ENCODE measurements at places on chromosomes 16 and 17.
A peak's percentile ranks its signal among the peaks of the same experiment; 100 is the strongest.

DNA sequence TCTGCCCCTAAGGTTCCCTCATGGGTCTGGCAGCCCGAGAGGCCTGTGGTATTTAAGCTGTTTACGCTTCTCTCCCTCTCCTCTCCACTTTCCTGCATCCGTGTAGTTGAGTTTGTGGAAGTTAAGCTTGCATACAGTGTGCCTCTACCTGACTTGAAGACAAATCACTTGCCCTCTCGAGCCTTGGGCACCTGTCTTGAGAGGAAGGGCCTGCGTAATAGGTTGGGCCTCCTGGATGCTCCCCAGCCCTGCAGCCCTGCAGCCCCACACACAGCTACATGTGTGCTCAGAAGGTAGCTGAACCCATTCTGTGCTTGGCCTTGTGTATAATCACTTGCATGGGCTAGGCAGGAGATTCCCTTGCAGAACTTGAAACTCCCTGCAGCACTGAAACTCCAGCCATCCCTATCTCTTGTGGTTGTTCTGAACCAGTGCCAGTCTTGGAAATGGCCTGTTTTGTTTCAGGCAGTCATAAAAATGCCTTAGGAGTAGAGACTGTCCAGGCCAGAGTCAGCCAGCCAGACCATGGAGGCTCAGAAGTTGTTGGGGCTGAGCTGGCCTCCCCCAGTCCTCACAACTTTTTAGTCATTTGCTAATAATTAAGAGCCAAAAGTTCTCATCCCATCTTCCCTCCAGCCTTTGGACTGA is 134.6 kb downstream of the CLEC16A start:
- no peak for DNase-seq

- DNase-seq, result no peak
Observed at GRCh38 chr17:58316260-58316960, 12.2 kb downstream of the TSPOAP1 start.

- no peak for DNase-seq
Observed at GRCh38 chr17:48883171-48883570, 9.4 kb upstream of the ATP5MC1 start.

- no peak for DNase-seq
Observed at GRCh38 chr16:75025761-75026160, 26.9 kb downstream of the ZNRF1 start.

DNA sequence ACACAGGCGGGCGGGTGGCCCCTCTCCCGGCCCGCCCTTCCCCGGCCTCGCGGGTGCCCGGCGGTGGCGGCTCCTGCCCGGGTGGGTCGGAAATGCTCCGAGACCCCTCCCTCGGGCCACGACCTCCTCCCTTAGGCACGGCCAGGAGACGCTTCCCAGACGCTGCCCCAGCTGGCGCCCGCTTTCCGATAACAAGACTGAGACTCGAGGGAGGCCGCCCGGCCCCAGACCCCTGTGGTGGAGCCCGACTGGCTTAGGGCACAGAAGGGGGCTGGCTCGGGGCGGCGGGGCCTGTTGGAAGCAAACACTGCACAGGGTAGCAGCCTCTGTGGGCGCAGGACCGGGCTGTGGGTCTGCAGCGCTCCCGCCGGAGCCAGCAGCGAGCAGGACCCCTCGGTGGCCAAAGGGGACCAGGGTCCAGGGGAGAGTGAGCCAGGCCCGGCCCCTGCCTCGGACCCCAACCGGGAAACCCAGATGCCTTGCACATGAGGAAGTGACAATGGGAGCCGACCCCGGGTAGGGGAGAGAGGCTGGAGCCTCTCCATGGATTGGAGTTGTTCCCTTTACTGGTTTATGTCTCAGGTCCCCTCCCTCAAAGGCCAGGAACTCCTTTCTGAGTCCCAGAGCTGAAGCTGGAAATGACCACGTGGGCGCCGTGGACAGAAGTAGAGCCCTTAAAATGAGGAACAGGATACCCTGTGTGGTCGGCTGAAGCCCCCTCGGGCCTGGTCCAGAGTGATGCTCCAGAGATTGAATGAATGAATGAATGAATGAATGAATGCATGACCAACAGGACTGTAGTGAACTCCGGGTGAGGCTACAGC is 19.8 kb upstream of the ADCY7 start:
- no peak for DNase-seq

DNA sequence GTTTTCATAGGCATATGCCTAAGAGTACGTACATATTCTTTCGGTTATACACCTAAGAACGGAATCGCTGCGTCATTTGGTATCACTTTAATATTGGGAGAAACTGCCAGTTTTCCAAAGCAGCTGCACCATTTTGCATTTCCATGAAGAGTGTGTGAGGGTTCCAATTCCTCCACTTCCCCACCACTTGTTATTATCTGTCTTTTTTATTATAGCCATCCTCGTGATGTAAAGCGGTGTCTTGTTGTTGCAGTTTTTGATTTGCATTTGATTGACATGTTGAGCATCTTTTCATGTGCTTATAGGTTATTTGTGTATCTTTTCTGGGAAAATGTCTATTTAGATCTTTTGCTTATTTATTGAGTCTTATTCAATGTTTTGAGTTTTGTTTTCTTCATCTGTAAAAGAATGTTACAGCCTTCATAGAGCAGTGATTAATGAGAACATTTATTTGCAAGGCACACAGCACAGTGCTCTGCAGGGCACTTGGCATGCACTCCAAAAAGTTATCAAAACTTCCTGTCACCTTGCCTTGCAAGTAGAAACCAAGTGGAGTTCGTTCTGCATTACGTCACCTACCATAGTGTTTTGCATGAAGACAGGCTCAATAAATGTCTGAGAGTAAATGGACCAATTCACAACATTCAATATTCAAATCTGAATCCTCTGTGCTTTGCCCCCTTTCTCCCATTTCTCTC is 26.6 kb upstream of the ST6GALNAC1 start:
- DNase-seq, result no peak

- no peak for DNase-seq
Observed at GRCh38 chr16:65600629-65601028, 478.8 kb upstream of the CDH11 start.

GRCh38 chr17:78240012-78240655 is 8.7 kb downstream of the TMEM235 start:
- DNase-seq, result no peak

- DNase-seq, result no peak
Observed at GRCh38 chr16:84332975-84333684, 35.2 kb upstream of the ATP2C2 start.

DNA sequence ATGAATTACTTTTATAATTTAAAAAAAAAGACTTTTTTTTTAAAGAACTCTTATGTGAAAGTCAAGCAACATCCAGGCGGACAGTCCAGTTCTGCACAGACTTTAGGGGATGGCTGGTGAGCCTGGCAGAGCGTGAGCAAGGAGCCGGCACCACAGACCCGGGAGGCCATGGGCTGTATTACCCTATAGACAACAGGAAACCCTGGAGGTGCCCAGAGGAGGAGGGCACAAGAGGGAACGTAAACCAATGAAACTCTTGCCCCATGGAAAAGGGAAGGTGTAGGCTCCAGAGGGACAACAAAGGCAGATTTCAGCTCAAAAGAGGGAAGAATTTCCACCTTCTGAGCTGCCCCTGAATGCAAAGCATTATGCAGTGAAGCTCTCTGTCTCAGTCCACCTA is 25.5 kb upstream of the RPH3AL start:
- DNase-seq, result no peak

DNA sequence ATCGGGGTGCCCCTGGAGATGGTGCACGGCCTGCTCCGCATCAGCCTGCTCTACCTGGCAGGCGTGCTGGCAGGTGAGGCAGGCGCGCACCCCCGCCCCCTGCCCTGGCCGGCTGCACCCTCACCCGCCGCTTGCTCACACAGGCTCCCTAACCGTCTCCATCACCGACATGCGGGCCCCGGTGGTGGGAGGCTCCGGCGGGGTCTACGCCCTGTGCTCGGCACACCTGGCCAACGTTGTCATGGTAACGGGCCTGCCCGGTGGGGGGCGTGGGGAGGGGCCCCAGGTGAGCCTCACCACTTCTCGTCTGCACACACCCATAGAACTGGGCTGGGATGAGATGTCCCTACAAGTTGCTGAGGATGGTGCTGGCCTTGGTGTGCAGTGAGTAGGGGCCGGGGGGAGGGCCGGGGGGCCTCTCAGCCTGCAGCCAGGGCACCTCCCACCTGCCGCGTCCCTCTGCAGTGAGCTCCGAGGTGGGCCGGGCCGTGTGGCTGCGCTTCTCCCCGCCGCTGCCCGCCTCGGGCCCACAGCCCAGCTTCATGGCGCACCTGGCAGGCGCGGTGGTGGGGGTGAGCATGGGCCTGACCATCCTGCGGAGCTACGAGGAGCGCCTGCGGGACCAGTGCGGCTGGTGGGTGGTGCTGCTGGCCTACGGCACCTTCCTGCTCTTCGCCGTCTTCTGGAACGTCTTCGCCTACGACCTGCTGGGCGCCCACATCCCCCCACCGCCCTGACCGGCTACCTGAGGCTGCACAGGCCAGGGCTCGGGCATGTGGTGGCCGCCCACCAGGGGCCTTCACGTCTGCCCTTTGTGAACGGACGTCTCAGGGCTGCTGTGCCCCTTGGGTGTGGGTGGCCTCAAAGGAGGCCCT is 2.1 kb downstream of the RHBDL1 start:
- DNase-seq, result no peak

GRCh38 chr17:62802561-62803205 is 5.4 kb downstream of the MARCHF10 start:
- DNase-seq, result no peak

DNA sequence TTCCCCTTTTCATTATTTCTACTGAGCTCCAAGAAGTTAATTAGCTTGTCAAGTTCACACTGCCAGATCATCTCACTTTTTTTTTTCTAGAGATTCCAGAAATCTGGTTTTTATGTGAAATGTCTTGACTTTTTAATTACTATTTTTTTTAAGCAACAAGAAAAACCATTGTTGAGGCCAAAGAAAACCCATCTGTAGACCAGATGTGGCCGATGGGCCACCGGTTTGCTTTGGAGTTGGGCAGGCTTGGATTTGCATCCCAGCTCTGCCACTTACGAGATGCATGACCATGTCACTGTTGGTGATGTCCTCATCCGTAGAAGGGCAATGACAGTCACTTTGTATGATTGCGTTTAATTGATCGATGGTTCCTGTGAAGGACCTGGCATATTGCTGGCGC is 34.2 kb upstream of the MRTFB start:
- no peak for DNase-seq

- no peak for DNase-seq
Observed at GRCh38 chr16:52366983-52367382, 180.0 kb downstream of the TOX3 start.

DNA sequence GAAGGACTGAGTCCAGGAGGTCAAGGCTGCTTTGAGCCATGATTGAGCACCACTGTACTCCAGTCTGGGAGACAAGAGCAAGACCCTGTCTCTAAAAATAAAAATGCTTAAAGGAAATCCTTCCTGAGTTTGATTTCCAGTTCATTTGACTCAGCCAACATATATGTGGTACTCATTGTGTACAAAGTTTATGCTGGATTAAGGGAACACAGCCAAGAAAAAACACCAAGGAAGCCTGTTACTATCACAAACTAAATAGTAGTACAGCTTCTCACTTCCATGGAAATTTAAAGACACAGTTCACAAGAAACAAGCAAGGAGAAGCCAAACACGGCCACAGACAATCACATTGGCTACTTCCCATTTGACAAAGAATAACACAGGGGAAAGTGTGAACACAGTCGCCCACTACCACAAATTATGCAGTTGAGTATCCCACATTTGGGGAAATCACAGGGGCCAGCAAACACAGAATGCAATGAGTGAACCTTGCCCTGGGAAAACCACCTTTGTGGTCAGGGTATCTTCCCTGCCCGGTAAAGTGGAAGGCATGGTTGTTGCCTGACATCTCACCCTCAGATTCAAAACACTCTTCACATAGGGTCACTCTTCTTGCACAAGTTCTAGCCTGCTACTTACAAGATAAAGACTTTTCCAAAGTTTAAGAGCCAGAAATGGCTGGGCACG is 14.5 kb downstream of the TEX14 start:
- no peak for DNase-seq

DNA sequence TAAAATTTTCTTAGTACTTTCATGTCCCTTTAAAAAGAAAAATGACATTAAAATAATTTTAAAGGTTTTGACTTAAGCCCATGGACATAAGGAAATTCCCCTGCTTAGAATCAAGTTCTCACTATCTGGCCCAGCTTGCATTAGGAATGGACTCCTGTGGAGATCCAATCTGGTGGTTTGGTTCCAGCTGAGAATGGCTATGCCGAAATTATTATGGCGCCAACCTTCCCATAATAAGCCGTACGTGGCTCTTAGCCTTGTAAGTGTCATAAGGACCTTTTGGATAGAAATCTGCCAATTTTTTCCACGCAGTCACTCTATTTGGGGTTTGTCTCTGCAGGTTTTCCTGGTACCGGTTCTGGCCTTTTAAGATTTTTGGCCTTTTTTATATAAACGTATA is 262.1 kb upstream of the MAF start:
- no peak for DNase-seq

GRCh38 chr16:89319886-89320781 is 102.6 kb downstream of the ZNF778 start:
- no peak for DNase-seq

DNA sequence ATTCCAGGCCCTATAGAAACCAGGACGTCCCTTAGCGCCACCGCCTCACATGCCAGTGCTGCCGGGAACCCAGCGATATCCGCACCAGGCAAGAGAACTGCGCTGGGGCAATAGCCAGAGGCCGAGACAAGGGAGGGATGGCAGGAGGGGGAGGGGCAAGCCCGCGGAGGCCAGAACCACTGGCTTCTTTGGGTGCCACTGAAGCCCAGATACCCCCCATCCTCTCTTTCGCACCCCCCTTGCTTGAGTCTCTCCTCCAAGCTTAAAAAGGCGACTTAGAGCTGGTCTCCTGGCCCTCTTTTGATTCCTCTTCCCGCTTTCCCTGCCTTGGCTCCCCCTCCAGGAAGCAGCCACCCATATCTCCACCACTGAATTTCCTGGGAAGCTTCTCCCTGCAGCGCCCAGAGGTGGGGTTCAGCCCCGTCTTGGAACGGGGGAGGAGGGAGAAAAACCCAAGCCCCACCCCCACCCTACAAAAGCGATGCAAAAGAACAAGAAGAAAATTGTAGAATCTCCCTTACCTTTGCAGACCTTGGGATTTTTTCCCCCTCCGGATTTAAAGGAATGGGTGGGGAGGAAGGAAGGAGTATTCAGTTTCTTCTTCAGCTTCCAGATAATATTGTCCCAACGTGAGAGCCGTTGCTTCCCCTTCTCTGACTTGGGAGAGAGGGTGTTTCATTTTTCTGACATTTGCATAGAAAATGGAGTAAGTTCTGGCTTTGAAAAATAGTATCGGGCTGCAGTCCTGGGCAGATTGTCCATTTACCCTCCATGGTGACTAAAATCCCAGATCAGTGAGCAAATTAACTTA is 622 bp downstream of the HOXB6 start:
- DNase-seq, result no peak

GRCh38 chr17:40718930-40719329 is 15.4 kb upstream of the KRT24 start:
- DNase-seq, result no peak

- no peak for DNase-seq
Observed at GRCh38 chr17:63841350-63842172, 924 bp downstream of the SMARCD2 start.

GRCh38 chr16:9047689-9048301 is 43.6 kb upstream of the HAPSTR1 start:
- peak; percentile 6 for DNase-seq

DNA sequence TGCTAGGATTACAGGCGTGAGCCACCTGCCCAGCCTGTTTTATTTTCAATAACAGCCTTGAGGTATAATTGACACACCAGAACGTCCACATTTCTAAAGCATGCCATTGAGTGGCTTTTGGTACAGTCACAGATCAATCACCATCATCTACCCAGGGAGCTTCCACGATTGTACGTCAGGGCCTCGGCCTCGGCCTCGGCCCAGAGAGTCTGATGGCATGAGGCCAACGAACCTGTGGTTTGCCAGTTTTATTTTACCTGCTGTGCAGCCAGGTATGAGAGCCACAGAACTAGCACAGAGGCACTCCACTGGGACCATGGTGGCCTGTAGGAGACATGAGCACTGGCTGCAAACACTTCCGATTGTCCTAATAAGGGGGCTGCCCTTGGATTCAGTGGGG is 8.3 kb downstream of the UBALD1 start:
- no peak for DNase-seq

All from stimulated activated CD8-positive, alpha-beta memory T cell treated with anti-CD3 and anti-CD28 coated beads, Interleukin-15, amount 100 ng/mL, for 1 hour (primary cell).